ENCODE measurements at places on chromosomes 3 and 15. TPM values are rescaled to one million over a fixed set of nuclear protein-coding genes. Genes with fewer than 3 reads are reported as not detected.

Gene AZI2
- total RNA-seq = 46.1 TPM

Gene PSTPIP1
- total RNA-seq = not detected

Gene SLC28A2
- total RNA-seq = not detected

Gene ETV5
- total RNA-seq = 24.5 TPM

Gene CTDSPL
- total RNA-seq = 14.3 TPM

Gene A4GNT
- total RNA-seq = not detected

Gene GPR27
- total RNA-seq = 2.5 TPM

Gene ESYT3
- total RNA-seq = 0.70 TPM

Gene CPEB1
- 2.9 TPM for total RNA-seq

Gene CPNE9
- 0.15 TPM for total RNA-seq
